ENCODE measurements at places on chromosomes 7 and 10.
A peak's percentile ranks its signal among the peaks of the same experiment; 100 is the strongest.

- DNase-seq: no peak
These were observed 14.6 kb downstream of the LRRC17 start for GRCh38 chr7:102927312-102927933.

DNA sequence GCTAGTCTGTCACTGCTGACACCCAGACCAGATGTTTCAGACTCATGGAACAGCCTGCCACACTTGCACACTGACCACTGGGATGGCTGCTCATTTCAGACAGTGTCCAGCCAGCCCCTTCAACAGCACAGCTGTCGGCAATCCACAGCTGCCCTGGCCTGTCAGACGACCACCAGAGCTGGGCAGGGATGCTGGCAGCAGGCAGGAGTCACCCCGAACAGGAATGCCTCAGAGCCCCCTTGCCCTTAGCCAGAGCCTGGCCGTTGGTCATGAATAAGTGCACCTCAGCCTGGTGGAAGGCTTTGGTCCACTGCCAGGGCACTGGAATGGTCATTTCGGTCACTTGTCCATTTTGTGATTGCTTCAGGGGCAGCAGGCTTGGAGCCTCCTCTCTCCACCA lies 149.6 kb upstream of the TCERG1L start:
- no peak for DNase-seq

DNA sequence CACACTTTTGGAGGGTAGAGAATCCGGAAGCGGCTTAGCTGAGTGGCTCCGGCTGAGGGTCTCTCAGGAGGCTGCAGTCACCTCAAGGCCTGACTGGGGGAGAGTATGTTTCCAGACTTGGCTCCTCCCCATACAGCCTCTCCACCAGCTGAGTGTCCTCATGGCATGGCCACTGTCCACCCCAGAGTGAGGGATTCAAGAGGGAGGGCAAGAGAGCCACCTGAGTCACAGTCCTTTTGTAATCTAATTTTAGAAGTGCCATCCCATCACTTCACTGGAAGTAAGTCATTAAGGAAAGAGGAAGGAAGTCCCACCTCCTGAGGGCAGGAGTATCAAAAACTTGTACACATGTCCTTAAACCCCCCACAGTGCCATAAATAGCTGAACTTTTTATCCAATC lies 134.0 kb downstream of the GLI3 start:
- DNase-seq: no peak

GRCh38 chr7:158077934-158078910 lies 509.4 kb downstream of the PTPRN2 start:
- peak; percentile 64 for DNase-seq

- no peak for DNase-seq
These were observed 47.0 kb downstream of the RASGEF1A start for GRCh38 chr10:43219848-43220247.

DNA sequence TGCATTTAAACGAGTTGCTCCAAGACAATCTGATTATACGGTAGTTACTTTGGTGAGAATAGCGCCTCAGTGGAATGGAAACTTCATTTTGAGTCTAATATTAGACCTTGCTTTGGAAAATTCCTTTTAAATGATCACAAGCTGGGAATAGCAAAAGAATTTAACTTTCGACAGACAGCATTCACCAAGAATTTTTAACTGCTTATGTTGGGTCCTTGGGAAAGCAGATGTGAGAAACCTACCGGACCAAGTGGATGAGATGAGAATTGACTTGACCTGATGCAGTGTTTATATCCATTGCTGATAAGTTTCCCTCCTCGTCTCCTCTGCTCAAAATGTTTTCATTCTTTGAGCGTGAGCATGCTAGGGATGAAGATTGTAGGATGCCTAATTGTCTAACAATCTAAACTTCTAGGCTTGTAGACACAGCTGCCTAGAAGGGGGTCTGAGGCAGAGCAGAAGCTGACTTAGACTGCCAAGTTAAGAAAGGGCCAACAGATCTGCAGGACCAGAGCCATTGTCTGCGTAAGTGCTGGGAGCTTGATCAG lies 126.9 kb downstream of the CNNM2 start:
- no peak for DNase-seq

- DNase-seq: no peak
These were observed 105.9 kb upstream of the ARID5B start for GRCh38 chr10:61795551-61795950.

- no peak for DNase-seq
These were observed 20.0 kb downstream of the HYAL4 start for GRCh38 chr7:123864966-123865365.

- DNase-seq: no peak
These were observed 30.1 kb downstream of the BTBD16 start for GRCh38 chr10:122301055-122301810.

GRCh38 chr7:148191391-148192065 lies 399.0 kb upstream of the C7orf33 start:
- no peak for DNase-seq

DNA sequence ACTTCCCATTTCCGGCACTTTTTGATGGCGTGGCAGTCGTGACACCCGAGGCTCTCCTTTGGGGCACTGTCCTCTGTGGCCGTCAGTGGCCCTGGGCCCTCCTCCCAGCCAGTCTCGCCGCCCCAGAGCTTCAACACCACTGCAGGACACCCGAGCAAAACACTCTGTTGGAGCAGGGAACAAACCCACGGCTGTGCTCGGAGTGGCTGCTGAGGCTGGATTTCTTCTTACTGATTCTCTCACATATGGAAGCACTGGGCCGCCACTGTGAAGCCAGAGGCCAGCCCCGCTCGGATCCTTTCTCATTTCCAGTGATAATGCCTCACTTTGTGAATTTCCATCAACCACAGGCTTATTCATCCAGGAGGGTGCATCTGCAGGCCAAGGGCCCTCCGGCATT lies 58.2 kb upstream of the CYTH3 start:
- no peak for DNase-seq

DNA sequence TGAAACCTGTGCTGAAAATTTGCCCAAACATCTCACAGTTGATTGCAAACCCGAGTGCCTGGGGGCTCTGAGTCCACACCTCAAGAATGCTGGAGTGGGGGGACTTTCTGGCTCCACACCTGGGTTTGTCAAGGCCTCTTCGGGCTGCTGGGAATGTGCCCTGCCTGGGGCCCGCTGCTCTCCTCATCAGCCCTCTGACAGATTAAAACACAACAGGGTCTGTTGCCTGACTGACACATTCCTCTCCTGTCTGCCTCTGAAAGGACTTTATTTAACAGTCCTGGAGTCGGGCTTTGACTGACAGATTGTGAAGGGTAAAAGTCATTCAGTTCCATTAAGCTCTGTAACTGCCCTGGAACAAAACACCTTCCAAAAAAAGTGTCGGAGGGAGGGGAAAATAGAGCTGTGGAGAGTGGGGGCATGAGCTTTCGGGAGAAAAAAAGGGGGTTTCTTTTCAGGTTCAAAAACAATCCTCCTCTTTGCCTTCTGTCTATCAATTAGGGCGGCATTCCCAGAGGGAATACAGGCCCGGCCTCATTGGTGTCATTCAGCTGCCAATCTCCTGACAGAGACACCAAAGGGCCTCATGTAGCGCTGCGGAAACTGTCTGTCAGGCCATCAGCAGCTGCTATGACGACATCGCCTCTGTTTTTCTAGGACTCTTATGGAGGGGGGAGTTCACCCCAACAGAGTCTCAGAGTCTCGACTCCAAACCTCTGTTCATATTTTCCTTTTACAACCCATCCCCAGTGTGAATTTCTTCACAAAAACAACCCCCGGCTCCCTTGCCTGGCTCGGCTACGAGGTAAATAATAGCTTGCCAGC lies 398.8 kb upstream of the NFE2L3 start:
- no peak for DNase-seq

DNA sequence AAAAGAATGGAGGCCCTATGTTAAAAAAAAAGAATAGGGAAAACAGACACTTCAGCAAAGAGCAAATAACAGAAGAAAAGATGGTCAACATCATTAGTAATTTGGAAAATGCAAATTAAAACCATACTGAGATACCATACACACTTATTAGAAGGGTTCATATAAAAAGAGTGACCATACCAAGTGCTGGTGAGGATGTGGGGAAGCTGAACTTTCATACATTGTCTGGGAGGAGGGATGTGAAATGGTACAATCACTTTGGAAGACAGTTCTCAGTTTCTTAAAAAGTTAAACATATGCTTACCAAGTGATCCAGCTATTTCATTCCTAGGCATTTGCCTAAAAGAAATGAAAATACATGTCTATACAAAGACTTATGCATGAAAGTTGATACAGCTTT lies 194.4 kb downstream of the CXCL12 start:
- no peak for DNase-seq

GRCh38 chr10:119313644-119314043 lies 106.3 kb downstream of the GRK5 start:
- DNase-seq: no peak

DNA sequence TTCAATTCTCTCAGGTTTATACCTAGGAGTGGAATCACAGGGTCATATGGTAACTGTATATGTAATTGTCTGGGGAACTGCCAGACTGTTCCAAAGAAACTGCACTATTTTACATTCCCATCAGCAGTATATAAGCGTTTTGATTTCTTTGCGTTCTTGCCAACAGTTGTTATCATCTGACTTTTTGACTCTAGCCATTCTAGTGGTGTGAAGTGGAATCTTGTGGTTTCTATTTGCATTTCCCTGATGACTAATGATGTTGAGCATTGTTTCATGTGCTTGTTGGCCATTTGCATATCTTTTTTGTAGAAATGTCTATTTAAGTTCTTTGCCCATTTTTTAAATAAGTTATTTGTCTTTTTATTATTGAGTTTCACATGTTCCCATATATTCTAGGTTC lies 44.3 kb upstream of the ZC3HAV1 start:
- DNase-seq: no peak

DNA sequence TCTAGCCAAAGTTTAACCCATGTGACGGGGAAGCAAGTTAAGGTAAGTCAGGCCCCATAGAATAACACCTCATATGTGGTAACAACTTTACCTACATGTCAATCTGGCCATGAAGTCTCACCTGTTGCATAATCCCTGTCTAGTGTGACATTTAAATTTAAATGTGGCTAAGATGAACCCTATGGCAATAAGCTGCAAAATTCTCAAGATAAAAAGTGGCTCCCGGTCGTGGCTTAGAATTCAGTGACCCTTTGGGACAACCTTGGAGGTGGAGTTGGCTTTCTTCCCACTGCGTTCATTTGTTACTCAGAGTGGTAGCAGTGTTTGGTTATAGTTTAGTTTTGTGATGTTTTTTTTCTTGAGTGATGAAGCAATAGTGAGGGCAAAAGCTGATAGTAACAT lies 90.6 kb downstream of the ARID5B start:
- DNase-seq: no peak

DNA sequence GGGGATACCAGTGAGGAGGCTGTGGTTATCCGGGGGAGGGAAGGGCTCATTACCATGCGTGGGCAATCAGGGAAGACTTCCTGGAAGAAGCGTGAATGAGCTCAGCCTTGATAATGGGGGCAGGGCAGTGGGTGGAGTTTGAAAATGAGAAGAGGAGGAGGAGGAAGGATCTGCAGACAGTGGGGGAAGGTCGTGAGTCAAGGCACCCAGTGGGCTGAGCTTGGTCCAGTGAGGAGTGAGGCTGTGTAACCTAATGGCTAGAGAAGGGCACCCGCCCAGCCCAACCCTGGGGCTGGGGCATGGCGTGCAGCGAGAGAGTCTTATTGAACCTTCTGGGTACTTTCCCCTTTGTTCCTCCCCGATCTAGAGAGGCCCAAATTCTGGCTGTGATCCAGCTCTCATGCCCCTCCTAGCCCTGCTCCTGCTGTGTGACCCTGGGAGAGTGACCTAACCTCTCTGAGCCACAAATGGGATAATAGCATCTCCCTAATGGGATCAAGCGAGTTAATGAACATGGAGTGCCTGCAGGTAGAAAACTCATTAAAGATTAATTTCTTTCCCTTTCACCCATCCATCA lies 31.5 kb downstream of the CLIP2 start:
- no peak for DNase-seq

DNA sequence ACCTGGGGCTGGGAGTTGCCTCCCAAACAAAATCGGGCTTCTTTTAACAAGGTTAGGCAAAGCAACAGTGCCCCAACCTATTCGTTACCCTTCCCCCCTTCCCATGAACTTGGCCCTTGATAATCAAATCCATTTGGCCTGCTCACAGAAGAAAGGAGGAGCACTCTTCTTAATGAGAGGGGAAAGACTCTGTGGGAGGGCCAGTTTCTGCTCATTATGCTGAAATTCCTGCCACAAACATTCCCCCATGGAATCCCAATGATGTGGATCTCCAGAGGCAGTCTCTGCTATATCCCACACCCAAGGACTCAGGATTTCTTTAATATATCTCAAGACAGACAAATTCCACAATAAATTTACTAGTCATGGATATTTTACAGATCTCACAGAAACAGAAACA lies 43.0 kb downstream of the LSM5 start:
- no peak for DNase-seq

GRCh38 chr7:85770332-85770731 lies 583.5 kb upstream of the SEMA3D start:
- no peak for DNase-seq

DNA sequence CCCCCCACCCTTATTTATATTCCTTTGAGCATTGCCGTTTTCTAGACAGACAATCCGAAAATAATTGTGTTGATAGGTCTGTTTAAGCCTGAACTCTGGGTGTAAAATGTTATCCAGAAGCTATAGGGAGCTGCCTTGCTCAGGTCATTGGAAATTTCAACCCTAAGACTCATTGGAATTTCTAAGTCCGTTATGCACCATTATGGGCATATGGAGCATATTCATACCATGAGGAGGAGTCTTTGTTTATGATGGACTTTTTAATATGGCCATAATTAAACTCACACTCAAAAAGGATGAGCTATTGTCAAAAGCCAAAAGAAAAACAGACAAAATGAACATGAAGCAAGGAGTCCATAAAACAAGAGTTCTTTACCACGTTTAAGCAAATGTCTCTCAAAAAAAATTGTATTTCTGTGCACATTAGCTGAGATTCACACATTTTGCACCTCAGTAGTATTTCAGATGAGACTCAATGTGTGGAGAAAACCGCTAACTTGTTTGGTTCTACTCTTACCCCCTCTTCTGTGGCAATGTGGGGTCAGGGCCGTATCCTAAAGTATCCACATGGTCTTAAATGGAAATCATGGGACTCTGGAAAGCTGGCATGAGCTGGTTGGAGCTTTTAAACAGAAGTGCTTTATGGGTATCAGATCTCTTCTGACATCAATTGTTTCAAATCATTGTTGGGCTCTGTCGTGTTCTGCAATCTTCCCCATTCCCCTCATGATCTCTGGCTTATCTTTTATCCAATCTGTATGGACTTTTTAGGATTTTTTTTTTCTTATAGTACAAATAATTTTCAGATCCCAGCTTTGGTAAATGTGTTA lies 60.5 kb downstream of the PODXL start:
- no peak for DNase-seq

GRCh38 chr10:78542521-78542920 lies 508.9 kb downstream of the RPS24 start:
- DNase-seq: no peak

GRCh38 chr7:120567204-120567603 lies 290.7 kb downstream of the TSPAN12 start:
- no peak for DNase-seq

GRCh38 chr7:105611856-105612775 lies 30.8 kb upstream of the EFCAB10 start:
- no peak for DNase-seq

DNA sequence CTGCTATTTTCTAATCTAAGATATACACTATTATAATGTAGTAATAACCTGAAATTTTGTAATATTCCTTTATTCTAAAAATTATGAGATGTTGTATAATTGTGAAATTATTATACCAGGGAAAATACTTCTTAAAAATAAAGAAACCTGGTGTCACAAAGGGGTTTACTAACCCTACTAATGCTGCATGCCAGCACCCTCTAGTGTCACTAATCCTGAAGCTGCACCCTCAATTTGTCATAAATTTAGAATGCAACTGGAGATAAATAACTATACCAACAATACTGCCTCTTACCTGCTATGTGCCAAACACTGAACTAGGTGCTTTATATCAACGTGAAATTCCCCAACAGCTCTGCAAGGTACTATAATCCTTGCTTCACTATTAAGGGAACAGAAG lies 30.8 kb downstream of the TM9SF3 start:
- DNase-seq: no peak

Data from NCI-H1436 treated with DMSO at 0.1 percent for 48 hours (cell line).